ENCODE measurements at places on chromosomes 7 and 10.

- no peak for DNase-seq
These were observed 94.7 kb upstream of the FERD3L start for GRCh38 chr7:19239951-19240350.

- no peak for DNase-seq
These were observed 9.8 kb upstream of the PNPLA8 start for GRCh38 chr7:108535744-108536143.

DNA sequence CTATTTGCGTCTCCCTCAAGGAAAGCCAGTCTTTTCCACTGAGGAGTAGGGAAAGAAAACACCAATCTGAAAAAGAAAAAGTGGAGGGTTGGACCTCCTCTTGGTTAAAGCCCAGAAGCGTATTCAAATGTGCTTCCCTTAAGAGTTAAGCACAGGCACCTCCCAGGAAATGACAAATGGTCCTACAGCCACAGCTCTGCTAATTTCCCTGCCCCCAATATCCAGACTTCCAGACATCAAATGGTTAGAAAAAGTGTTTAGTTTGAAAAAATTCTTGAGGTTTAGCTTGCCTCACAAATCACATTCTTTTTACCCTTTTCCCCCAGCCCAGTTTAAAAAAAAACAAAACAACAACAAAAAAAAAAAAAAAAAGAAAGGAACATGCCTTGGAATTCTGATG, 19.0 kb upstream of the COL1A2 start:
- no peak for DNase-seq

- DNase-seq = no peak
These were observed 1.0 kb downstream of the OSBPL3 start for GRCh38 chr7:24978843-24979469.

- DNase-seq = no peak
These were observed 174.8 kb downstream of the PTEN start for GRCh38 chr10:88038268-88038667.

DNA sequence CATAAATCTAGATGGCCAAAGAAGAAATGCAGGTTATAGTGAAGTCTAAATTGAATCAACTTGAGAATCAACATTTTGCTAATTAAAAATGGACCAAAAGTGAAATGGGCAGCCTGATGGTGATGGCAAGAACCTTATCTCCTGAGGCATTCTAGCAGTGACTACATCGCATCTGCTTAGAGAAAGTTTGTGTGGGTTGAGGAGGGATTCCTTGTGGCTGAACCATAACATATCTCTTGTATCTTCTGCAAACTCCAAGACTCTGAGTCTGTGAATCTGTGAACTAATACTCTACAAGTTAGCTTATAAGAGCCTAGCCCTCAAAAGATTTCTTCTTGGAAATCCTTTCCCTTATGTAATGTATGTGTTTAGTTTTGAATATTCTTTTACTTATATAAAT, 85.6 kb downstream of the PRKG1 start:
- no peak for DNase-seq

DNA sequence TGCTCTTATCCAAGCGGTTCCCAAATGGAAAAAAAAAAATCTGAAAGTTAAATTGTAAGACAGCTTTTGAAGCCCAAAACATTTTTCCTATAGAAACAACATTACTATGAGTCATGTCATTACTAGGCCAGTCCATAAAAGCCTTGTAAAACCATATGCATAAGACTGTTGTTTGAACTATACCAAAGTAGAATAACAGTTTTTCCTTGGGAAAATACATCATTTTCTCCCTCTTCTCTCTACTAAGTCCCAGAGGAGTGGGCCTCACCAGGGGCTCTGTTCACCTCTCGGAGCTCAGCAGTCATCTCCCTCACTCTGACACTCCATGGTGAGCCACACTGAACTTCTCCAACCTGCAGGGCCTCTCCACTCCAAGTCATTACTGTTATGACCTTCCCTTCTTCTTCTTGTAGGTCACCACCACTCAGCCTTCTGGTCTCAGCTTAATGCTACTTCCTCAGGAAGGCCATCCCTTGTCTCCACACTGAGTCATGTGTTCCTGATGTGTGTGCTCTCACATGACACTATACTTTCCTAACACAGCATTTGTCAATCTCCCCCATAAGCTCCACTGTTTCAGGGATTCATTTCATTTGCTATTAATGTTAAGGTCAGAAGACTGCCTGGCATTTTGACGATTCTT, 32.5 kb downstream of the ZNF438 start:
- DNase-seq = no peak

- no peak for DNase-seq
These were observed at the start of gene IFIT2 for GRCh38 chr10:89301721-89302445. Gene IFIT2, plus strand, starts transcription at chr10:89302046. Its CDS starts 78 bp downstream, at chr10:89302124.

GRCh38 chr7:151131592-151132293, 35.8 kb downstream of the GBX1 start:
- DNase-seq = no peak

DNA sequence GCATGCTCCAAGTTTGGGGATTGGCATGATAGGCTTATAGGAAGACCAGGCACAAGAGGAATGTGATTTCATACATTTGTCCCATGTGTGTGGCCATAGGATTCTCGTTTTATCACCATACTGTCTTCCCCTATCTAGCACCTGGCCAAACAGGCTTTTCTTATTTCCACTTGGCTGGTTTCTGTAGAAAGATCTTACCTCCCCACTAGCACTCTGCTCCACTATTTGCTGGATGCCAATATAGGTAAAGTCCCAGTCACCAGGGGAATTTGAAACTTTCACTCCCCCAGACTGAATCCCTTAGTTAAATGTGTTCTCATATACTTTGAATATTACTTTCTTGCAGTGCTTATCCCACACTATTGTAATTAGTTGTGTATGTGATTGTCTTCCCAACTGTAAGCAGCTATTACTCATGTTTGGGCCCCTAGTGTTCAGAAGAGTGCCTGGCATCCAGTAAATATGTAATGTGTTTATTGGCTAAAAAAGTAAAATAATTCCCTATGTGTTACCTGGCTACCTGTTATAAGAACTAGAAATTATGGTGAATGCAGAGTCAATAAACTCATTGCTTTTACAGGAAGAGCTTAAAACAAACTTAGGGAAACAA, 109.0 kb downstream of the LRMDA start:
- DNase-seq = no peak

- no peak for DNase-seq
These were observed 337.8 kb upstream of the TEX47 start for GRCh38 chr7:89133357-89133756.

DNA sequence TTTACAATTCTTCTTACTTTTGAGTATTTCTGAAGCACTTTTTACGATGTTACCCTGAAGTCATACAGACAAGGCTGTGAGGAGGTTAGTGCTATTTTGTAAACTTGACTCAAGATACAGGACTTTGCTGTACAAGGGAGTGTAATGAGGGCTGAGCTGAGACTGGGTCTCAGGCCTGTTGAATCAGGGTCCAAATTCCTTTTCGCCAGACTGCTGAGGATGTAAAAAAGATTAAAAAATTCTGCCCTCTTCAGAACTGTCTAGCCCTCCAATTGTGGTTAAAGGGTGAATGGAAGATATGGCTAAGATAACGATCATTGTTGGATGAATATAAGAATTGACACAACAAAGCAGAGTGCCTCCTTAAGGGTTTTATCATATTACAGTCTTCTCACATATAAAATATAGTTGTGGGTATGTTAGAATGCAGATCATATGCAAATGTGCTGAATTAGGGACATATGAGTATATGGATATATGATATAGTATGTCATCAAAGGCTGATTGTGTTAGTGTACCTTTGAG, 165.4 kb downstream of the SUGCT start:
- DNase-seq = no peak

GRCh38 chr7:18041191-18041590, 13.5 kb upstream of the PRPS1L1 start:
- DNase-seq = no peak

- DNase-seq = no peak
These were observed 5.5 kb upstream of the ELOVL3 start for GRCh38 chr10:102220612-102221011.

- no peak for DNase-seq
These were observed 10.5 kb upstream of the MTPAP start for GRCh38 chr10:30359373-30360206.

DNA sequence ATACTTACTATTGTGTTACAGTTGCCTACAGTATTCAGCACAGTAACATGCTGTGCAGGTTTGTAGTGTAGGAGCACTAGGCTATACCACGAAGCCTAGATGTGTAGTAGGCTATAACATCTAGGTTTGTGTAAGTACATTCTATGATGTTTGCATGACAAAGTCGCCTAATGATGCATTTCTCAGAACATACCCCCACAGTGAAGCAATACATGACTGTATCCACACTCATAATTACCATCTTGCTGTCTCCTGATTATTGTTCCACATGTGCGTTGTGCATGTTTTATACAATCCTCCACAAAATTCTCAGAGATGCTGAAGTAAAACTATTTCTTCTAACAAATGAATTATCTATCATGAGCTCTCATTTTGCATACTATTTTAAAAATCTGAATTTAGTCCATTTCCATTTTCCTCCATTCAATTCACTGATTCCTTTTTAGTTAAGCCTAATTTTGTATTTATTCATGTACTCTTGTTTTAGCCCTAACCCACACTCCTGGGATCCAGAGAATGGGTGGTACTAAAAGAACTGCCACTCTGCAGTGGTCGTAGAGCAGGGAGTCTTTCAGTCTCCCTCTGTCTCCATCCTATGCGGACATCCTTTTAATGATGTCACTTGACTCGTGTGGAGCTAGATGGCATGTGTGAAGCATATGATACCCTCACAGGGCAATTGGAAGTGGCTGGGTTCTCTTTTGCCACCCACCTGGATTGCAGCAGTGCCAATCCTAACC, 67.6 kb upstream of the CAV2 start:
- no peak for DNase-seq

DNA sequence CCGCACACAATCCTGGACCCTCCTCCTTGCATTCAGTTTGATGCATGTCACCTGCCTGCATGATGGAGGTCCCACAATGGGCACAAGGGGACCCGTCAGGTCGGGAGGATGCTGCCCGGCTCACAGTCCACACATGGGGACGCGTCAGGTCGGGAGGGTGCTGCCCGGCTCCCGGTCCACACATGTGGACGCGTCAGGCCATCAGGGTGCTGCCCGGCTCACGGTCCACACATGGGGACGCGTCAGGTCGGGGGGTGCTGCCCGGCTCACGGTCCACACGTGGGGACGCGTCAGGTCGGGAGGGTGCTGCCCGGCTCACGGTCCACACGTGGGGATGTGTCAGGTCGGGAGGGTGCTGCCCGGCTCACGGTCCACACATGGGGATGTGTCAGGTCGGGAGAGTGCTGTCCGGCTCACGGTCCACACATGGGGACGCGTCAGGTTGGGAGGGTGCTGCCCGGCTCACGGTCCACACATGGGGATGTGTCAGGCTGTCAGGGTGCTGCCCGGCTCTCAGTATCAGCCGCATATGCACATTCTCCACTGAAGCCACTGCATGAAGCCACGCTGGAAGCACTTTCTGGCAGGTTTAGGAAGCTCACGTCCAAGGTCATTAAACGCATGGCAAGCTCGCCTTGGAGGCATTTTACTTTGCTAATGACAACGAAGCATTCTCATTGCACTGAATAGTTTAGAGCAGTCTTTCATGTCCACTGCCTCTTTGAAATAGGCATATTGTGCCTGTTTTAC, 50.3 kb downstream of the DIP2C start:
- DNase-seq = no peak

GRCh38 chr7:121544238-121544637, 148.1 kb upstream of the FAM3C start:
- no peak for DNase-seq

- no peak for DNase-seq
These were observed 61.4 kb downstream of the ST7 start for GRCh38 chr7:117014673-117015133.

DNA sequence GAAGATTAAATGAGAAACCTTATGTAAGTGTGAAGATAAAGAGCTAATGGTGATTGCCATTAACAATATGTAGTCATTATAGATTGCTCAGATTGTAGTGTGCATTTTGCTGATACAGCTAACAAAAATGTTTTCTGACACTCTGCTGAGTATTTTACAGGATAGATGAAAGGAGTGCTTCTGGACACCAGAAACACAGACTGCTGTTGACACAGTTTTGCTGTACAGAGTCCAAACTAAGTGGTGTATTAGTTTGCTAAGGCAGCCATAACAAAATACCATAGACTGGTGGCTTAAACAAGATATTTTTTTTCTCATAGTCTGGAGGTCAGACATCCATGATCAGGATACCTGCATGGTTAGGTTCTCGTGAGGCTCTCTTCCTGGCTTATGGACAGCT, 2.2 kb downstream of the SMC3 start:
- no peak for DNase-seq
